ENCODE measurements at places on chromosomes 2 and 18. TPM values are rescaled to one million over a fixed set of nuclear protein-coding genes. Genes with fewer than 3 reads are reported as not detected.

INHBB gene
- total RNA-seq: 0.16 TPM

SLC14A1 gene
- total RNA-seq: 1.6 TPM

POLR1B gene
- total RNA-seq: 20.0 TPM

BZW1 gene
- total RNA-seq: 408 TPM

G6PC2 gene
- total RNA-seq: not detected

SNTG2 gene
- 0.86 TPM for total RNA-seq

HRH4 gene
- not detected for total RNA-seq

KLHL30 gene
- total RNA-seq: 6.3 TPM

IL36RN gene
- total RNA-seq: not detected

LTBP1 gene
- total RNA-seq: 12.1 TPM

COLEC11 gene
- total RNA-seq: not detected

LGALSL gene
- total RNA-seq: 7.6 TPM

MC2R gene
- total RNA-seq: not detected

FOXD4L1 gene
- total RNA-seq: not detected

TMEM17 gene
- total RNA-seq: 3.7 TPM

DNAH7 gene
- total RNA-seq: 0.40 TPM

AGXT gene
- 0.07 TPM for total RNA-seq

CFAP65 gene
- 0.26 TPM for total RNA-seq

GAD1 gene
- total RNA-seq: 9.9 TPM

SLC4A5 gene
- not detected for total RNA-seq

WDR75 gene
- 63.3 TPM for total RNA-seq

VWC2L gene
- not detected for total RNA-seq

All from A172 (cell line).